ENCODE measurements at places on chromosomes 1 and 21.

GRCh38 chr1:245419461-245419978, 264.7 kb downstream of the KIF26B start:
- DNase-seq, result no peak

GRCh38 chr1:104933846-104934245, 1184.1 kb downstream of the AMY1C start:
- DNase-seq, result no peak

- no peak for DNase-seq
These were observed 11.5 kb upstream of the SLC2A7 start for GRCh38 chr1:9037476-9038337.

- DNase-seq, result no peak
These were observed 8.6 kb downstream of the AGO3 start for GRCh38 chr1:35939484-35939883.

DNA sequence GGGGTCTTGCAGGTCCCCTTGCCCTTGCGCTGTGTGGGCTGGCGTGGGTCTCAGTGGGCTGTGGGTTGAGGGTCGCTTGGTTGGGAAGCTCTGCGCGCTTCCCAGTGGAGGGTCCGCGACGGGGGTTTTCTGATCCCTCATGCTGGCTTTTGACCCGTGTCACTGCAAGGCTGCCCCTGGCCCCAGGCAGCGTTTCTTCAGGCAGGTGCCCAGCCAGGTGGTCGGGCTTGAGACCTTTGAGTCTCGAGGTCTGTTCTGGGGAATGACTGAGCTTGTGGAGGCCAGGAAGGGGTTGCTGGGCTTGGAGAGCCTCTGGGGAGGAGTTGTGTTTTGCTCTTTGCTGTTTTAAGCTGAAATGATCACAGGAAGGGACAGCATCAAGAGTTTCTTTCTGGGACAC, 5.3 kb downstream of the SKI start:
- peak; percentile 41 for DNase-seq

GRCh38 chr1:85867189-85867588, 159.0 kb upstream of the ZNHIT6 start:
- no peak for DNase-seq

- DNase-seq, result no peak
These were observed 251.2 kb upstream of the POU3F1 start for GRCh38 chr1:38297842-38298241.

DNA sequence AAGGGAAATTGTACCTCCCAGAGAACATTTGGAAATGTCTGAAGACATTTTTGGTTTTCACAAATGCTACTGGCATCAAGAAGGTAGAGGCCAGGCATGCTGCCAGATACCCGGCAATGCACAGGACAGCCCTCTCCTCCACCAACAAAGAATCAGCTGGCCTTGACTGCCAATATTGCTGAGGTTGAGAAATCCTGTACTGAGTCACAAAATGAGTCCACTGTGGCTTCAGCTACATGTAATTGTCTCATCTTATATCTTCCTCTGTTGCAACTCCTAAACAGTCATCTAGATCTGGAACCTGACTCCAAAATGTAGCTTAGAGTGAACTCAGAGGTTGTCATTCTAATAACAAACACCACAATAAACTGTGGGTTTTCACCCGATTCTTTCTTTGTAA, 327.5 kb upstream of the POGK start:
- DNase-seq, result no peak

DNA sequence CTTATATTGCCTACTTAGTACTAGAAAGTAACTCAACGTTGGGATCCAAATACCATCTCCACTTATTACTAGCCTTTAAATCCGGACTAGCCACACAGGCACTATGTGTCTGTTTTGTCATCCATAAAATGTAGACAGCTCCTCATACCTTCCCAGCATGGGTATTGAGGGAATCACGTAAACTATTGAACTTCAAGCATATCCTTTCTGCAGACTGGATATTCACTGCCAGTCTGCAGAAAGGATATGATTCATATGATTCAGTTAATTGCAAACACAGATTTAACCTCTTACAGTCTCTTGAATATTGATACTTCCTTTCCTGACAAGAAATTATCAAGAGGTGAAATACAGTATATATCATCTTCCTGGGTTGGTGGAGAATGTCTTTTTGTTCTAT, 186.0 kb downstream of the LEPR start:
- no peak for DNase-seq

GRCh38 chr1:237316352-237316751, 274.4 kb downstream of the RYR2 start:
- DNase-seq, result no peak

Data from right forelimb (tissue), 1 donor.